ENCODE measurements at places on chromosomes 11 and 22.
A peak's percentile ranks its signal among the peaks of the same experiment; 100 is the strongest.

- DNase-seq = no peak
Measured at GRCh38 chr11:66953081-66953833, 4.9 kb downstream of the PC start.

DNA sequence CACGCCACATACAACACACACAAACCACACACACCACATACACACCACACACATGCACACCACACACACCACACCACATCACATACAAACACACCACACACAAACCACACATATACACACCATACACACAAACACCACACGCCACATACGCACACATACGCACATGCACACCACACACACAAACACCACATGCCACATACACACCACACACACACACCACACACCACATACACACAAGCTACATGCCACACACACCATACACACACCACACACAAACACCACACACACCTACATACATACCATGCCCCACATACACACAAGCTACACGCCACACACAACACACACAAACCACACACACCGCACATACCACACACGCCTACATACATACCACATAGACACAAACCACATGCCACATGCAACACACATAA is 15.7 kb upstream of the TH start:
- DNase-seq = no peak

- peak; percentile 95 for DNase-seq
Measured at GRCh38 chr11:69638941-69639681, 1.8 kb upstream of the CCND1 start.

DNA sequence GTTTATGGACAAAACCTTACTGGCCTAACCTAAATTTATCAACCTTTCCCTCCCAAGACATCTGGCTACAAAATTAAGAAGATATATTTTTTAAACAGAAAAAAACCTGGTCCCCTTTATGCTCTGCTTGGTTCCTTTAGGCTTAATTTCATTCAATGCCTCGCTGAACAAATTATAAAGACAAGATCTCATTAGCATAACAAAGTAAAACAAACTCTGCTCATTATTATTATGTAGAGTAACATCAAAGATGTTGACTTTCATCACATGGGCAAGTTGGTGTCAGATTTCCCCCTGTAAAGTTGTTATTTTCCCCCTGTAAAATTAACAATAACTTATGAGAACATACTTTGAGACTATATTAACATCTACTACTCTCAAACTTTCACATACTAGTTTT is 11.0 kb downstream of the RRAS2 start:
- DNase-seq = no peak

GRCh38 chr11:4134806-4135205 is 40.2 kb downstream of the RRM1 start:
- no peak for DNase-seq

DNA sequence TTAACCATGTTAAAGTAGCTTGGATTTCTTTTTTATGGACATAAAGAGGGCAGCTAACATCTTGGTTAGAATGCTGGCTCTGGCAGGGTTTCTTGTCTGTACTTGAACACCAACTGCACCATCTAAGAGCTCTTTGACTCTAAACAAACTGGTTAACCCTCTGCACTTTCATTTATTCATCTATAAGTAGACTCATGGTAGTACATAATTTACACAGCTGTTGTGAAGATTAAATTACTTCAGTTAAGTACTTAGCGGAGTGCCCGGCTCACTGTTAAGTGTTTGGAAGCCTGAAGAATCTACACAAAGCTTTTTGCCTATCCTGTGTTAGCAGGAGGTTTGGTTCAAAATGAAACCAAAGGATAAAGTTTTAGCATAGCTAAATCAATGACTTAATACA is 846.2 kb upstream of the API5 start:
- no peak for DNase-seq

DNA sequence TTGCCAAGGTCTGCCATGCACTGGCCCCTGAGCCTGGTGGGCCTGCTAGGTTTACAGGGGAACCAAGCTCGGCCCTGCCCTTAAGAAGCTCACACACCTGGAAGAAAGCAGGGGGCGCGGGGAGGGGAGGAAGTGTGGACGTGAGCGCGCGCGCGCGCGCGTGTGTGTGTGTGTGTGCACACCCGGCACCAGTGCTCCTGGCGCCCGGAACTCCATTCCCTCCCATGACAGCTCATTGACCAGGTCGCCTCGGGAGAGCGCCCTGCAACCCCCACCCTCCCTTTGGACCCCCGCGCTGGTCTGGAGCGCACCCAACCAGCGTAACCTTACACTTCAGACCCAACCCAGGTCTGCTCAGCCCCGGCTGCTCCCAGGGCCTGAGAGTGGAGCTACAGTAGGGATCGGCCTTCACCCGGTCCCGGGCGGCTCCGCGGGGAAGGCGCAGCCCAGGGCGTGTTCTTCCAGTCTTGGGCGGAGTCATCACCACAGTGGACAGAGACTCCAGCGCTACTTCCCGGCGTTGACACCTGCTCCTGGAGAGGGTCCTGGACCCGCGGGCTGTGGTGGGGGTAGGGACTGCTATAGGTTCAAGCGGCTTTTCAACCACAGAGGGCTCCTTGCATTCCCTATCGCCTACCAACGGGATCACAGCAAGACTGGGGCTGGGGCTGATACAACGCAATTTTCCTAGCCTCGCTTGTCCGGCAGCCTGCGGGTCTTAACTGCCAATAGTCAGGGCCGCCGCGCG is 1.5 kb downstream of the GALNT18 start:
- peak; percentile 66 for DNase-seq

DNA sequence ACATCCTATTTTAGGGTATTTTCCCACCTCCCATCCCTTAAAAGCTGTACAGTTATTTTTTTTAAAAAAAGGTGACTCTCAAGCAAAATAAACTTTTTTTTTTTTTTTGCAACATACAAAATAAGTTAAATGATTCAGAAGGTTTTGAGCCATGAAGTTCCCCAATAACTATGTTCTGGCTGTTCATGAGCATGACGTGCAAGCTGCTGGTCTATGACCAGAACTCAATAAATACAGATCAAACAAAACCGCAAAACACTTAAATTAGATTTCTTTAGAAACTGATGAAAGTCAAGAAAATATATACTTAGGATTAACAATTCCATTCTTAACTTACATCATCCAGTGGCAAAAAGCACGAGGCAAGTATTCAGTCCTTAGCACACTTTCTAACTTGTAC is 24.1 kb upstream of the CLNS1A start:
- DNase-seq = no peak

DNA sequence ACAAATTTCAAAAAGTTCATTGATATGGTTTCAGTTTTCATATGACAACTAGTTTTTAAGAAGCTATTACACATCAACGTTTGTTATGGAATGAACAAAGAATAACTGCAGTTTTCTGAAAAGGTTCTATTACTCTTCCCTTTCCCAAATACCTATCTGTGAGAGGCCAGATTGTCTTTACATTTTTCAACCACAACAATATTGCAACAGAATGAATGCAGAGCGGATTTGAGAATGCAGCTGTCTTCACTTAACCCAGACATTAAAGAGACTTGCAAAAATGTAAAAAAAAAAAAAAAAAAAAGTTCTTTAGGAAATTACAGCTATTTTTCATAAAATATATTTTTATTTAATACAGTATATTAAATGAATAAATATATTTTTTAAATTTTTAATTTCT is 250.8 kb downstream of the DDX10 start:
- no peak for DNase-seq

DNA sequence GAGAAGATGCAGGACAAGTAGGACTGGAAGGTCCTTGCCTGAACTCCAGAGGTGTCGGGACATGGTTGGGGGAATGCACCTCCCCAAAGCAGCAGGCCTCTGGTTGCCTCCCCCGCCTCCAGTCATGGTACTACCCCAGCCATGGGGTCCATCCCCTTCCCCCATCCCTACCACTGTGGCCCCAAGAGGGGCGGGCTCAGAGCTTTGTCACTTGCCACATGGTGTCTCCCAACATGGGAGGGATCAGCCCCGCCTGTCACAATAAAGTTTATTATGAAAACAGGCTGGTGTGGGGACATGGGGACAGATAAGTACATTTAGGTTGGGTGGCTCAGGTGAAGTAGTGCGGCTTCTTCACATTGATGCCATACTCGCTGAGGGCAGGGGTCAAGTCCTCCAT is 1.4 kb downstream of the TAF10 start:
- no peak for DNase-seq

DNA sequence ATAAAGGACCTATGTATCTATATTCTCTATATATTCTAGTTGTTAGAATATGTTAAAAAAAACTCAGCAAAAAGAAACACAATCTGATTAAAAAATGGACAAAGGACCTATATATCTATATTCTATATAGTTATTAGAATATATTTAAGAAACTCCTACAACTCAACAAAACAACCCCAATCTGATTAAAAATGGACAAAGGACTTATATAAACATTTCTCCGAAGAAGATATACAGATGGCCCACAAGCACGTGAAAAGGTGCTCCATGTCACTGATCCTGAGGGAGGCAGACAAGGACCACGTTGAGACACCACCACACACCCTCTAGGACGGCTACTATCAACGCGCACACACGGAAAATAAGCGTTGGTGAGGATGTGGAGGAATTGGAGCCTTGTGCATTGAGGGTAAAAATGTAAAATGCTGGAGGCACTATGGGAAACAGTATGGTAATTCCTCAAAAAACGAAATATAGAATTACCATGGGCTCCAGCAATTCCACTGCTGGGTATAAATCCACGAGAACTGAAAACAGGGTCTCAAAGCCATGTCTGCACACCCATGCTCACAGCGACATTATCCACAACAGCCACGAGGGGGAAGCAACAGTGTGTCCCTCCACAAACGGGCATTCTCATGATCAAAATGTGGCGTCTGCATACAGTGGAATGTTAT is 22.7 kb downstream of the YPEL1 start:
- peak; percentile 48 for DNase-seq

DNA sequence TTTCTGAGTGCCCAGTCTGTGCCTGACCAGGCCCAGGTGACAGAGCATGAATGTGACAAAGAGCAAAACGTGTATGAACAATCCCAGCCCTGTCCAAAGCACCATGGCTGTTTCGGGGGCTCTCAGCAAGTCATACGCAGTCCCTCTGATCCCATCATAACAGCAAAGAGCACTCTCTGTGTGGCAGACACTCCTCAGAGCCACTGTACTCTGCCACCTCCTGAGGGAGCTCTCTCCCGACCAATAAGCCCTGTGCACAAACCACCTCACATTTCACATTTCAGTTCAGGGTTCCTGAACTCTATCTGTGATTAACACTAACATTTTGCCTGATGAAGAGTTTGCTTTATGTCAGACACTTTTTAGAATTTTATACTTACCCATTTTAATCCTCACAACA is 6.6 kb downstream of the DGCR2 start:
- DNase-seq = no peak

GRCh38 chr11:44127130-44127529 is 31.7 kb downstream of the EXT2 start:
- DNase-seq = no peak

DNA sequence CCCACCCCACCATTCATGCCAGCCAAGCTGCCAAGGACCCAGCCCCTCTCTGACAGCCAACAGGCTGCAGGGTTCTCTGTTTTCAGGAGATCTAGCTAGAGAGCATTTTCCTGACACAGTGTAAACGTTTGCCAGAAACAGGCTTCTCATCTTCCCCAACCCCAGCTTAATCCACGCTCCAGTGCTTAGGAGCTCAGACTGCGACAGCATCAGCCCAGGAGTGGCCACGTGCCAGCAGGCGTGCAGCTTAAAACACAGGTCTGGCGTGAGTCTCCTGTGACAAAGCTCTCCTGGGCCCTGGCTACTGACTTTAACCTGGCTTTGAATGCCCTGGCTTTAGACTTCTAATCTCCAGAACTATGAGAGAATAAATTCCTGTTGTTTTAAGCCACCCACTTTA is 66.6 kb downstream of the GALNT18 start:
- peak; percentile 42 for DNase-seq

GRCh38 chr11:16117989-16118756 is 238.2 kb downstream of the SOX6 start:
- DNase-seq = no peak

- DNase-seq = no peak
Measured at GRCh38 chr11:109590782-109591181, 168.8 kb downstream of the C11orf87 start.

DNA sequence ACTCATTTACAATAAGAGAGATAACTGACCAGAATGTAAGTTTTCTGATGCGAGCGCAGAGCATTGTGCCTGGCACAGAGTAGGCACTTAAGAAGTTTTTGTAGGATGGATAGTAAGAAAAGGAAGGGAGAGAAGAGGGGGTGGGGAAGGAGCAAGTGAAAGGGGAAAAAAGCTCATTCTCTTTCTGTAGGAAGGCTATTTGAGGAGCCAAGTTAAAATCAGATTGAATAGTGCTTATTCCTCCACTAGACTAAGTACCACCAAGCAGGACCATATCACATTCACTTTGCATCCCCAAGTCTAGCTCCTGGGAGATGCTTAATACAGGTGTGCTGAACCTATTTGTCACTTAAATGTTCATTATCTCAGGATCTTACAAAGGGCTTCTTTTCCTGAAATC is 14.1 kb upstream of the CRKL start:
- DNase-seq = no peak

- DNase-seq = no peak
Measured at GRCh38 chr11:109838026-109838425, 255.2 kb upstream of the ZC3H12C start.

DNA sequence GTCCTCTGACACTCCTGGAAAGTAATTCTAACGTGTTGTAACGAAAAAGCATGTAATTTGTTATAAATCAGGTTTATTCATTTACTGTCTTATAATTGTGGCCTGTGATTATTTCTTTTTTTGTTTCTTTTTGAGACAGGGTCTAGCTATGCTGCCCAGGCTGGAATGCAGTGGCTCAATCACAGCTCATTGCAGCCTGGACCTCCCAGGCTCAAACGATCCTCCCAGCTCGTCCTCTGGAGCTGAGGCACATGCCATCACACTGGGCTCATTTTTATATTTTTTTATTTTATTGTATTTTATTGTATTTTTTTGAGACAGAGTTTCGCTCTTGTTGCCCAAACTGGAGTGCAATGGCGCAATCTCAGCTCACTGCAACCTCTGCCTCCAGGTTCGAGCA is 15.9 kb downstream of the DENND5A start:
- DNase-seq = no peak

DNA sequence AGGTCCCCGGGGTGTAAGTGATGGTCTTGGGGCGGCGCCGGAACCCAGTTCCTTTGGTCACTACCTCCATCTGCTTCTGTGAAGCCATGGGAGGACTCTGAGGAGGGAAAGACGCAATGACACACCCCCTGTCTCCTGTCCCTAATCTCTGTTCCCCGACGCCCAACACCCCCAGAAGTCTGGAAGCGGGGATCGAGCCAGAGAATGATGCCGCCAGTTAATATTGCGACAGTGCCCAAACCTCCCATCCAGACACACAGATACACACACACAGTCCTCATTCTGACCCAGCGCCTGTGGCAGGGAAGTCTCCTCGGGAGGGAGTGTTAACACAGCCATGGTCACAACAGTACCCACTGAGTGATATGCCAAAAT is 352 bp downstream of the C22orf23 start:
- no peak for DNase-seq

GRCh38 chr22:46934746-46935491 is 172.5 kb downstream of the TBC1D22A start:
- no peak for DNase-seq

DNA sequence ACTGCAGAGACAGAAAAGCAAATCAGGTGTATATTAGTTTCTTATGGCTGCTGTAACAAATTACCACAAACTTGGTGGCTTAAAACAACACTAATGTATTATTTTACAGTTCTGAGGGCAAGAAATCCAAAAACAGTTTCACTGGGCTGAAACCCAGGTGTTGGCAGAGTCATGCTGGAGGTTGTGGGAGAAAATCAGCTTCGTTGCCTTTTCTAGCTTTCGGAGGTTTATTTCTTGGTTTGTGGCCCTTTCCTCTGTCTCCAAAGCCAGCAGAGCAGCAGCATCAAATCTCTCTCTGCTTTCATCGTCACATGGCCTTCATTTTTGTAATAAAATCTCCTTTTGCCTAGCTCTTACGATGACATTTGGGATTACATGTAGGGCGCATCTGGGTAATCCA is 33.0 kb upstream of the OR6M1 start:
- no peak for DNase-seq
